Cortex of kidney (tissue), 1 donor: ENCODE measurements at places on chromosomes 5 and 9.

GRCh38 chr5:36723912-36724311 lies 117.5 kb downstream of the SLC1A3 start:
- DNase-seq = no peak

GRCh38 chr5:125408448-125409233 lies 662.2 kb upstream of the ZNF608 start:
- no peak for DNase-seq

- DNase-seq = no peak
Observed at GRCh38 chr9:126599047-126599650, 14.6 kb upstream of the LMX1B start.

GRCh38 chr5:151547364-151547763 lies 43.8 kb downstream of the FAT2 start:
- no peak for DNase-seq
